ENCODE measurements at places on chromosomes 3 and 15. TPM values are rescaled to one million over a fixed set of nuclear protein-coding genes. Genes with fewer than 3 reads are reported as not detected.

Gene IP6K2
- 119 TPM for polyA plus RNA-seq

GRCh38 chr3:101827211-101828174 lies 21.8 kb upstream of the NFKBIZ start:
- peaks cover 5% of the 10 kb centered on the region for H3K4me1 ChIP-seq
- H3K27me3 ChIP-seq: no peaks in the 10 kb centered on the region
- peak overlapping the region; percentile 82 for H3K27ac ChIP-seq
- no peaks in the 10 kb centered on the region for H3K36me3 ChIP-seq

- no peak for DNase-seq
- no peak overlapping the region for H3K4me3 ChIP-seq
- H3K4me1 ChIP-seq: no peaks in the 10 kb centered on the region
- H3K36me3 ChIP-seq: no peaks in the 10 kb centered on the region
Measured at GRCh38 chr3:160259589-160259988, 34.4 kb downstream of the C3orf80 start.

- no peaks in the 10 kb centered on the region for H3K27me3 ChIP-seq
- no peak overlapping the region for H3K4me3 ChIP-seq
- H3K27ac ChIP-seq: no peak overlapping the region
- no peak for DNase-seq
- H3K36me3 ChIP-seq: no peaks in the 10 kb centered on the region
Measured at GRCh38 chr3:111577798-111578685, 17.1 kb downstream of the ZBED2 start.

DNA sequence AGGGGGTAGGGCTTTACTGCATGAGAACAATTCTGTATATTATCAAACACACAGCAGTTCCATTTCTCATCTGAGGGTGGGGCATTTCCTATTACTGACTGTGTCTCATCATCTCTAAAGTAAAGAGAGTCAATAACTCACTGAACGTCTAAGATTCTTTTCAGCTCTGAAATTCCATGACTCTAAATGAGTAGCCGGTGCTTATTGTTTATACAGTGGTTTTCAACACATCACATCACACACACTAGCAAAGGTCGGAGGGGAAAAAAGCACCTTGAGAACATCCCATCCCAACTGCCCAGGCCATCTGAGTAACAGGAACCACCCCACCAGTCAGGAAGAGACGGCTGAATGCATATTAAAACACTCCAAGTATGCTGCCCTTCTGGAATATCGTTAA lies 196.0 kb downstream of the SUCLG2 start:
- H3K36me3 ChIP-seq: no peaks in the 10 kb centered on the region
- H3K4me3 ChIP-seq: no peak overlapping the region
- no peak overlapping the region for H3K27ac ChIP-seq
- DNase-seq: no peak

DNA sequence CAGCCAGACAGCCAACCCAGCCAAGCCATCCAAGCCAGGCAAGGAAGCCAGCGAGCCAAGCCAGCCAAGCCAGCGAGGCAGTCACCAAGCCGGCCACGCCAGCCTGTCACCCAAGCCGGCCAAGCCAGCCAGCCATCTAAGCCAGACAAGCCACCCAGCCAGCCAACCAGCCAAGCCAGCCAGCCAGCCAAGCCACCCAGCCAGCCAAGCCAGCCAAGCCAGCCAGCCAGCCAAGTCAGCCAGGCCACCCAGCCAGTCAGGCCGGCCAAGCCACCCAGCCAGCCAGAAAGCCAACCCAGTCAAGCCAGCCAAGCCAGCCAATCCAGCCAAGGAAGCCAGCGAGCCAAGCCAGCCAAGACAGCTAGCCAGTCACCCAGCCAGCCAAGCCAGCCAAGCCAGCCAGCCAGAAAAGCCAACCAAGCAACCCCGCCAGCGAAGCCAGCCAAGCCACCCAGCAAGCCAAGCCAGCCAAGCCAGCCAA lies 201.2 kb downstream of the GOLGA6L6 start:
- peak; percentile 43 for DNase-seq
- H3K27me3 ChIP-seq: no peaks in the 10 kb centered on the region
- H3K27ac ChIP-seq: no peak overlapping the region
- no peaks in the 10 kb centered on the region for H3K4me1 ChIP-seq
- no peak overlapping the region for H3K4me3 ChIP-seq

GRCh38 chr3:114214542-114215341 lies 22.6 kb downstream of the ZNF80 start:
- no peak overlapping the region for H3K27ac ChIP-seq
- DNase-seq: no peak
- no peaks in the 10 kb centered on the region for H3K36me3 ChIP-seq

DNA sequence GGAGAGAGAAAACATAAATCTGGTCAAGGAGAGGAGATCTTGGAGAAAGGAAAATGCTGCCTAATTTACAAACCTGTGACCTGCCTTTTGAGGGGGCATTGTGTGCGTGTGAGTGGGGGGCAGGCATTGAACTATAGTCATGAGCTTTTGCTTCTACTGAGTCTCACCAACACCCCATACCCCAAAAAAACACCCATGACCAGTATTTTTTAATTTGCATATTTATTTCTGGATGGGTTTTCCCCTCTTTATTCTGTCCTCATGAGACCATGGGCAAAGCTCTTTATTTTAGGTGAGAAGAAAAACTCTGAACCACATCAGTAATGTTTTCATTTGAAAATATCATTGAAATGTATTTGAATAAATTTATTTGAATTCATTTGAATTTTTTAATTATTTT lies 20.6 kb downstream of the CD80 start:
- H3K27me3 ChIP-seq: no peaks in the 10 kb centered on the region
- no peaks in the 10 kb centered on the region for H3K36me3 ChIP-seq
- no peak for DNase-seq
- H3K27ac ChIP-seq: no peak overlapping the region

DNA sequence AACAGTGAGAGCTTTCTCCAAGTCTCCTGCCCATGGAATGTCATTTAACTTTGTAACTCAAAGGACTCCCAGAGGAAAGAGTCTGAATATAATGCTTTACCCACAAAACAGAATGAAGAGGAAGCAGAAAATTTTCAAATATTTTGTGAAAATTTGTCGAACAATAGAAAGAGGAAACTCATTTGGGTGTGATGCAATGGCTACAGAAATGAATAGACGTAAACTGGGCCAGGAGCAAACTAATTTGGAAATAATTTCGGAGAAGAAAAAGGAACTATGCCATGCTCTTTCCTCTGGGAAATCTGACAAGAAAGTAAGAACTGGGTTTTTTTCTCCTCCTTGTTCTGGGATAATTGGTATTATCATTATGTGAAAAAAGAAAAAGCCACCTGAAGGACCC lies 11.2 kb upstream of the SUMF1 start:
- no peaks in the 10 kb centered on the region for H3K36me3 ChIP-seq
- no peak for DNase-seq
- no peak overlapping the region for H3K27ac ChIP-seq
- H3K4me3 ChIP-seq: no peak overlapping the region

- no peak overlapping the region for H3K4me3 ChIP-seq
- DNase-seq: no peak
- no peaks in the 10 kb centered on the region for H3K36me3 ChIP-seq
- H3K27ac ChIP-seq: no peak overlapping the region
- H3K4me1 ChIP-seq: no peaks in the 10 kb centered on the region
Measured at GRCh38 chr3:41581700-41582099, 380.2 kb downstream of the ULK4 start.

Gene CHRM5
- polyA plus RNA-seq: not detected

Gene PLSCR2
- polyA plus RNA-seq: not detected

Gene TP63
- polyA plus RNA-seq: 0.19 TPM

Gene OIP5
- 0.75 TPM for polyA plus RNA-seq

DNA sequence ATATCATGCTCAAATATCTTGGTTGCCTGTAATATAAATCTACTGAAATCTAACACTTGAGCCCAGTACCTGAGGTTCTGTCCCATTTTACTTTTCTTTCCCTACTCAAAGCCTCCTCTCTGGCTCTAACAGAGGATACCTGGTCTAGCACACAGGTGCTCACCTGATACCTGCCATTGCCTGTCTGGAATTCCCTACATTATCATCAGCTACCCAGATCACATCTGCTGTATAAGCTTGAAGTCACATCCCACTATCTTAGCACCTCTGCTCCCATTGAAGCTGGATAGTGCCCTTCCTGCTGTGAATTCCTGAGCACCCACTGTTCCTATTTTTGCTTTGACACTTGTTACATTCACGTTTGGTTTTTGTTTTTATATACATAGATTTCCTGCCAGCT lies 30.5 kb downstream of the GYG1 start:
- H3K27ac ChIP-seq: no peak overlapping the region
- H3K27me3 ChIP-seq: no peaks in the 10 kb centered on the region
- no peak for DNase-seq
- no peaks in the 10 kb centered on the region for H3K4me1 ChIP-seq

DNA sequence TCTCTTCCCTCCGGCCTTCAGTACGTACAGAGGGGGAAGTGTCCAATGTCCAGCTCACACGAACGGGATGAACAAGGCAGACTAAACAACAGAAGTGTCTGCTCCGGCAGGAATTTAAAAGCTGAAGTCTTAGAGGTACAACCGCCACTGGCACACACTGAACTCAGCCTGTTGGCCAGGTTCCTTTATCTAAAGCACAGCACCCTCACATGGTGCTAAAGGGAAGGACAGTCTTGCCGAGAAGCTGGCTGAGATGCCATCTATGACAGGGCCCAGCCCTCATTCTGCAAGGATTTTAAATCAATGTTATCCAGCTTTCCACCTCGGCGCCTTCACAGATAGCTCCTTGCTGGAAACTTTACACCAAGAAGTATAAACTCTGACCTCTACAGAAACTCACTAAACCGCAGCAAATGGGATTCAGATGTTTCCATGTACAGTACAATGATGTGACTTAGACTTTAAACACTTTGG lies 2.8 kb downstream of the ADAMTS17 start:
- H3K27me3 ChIP-seq: no peaks in the 10 kb centered on the region
- H3K4me1 ChIP-seq: no peaks in the 10 kb centered on the region
- no peak overlapping the region for H3K4me3 ChIP-seq

Gene NOX5
- polyA plus RNA-seq: 1.1 TPM

- H3K4me3 ChIP-seq: no peak overlapping the region
- no peaks in the 10 kb centered on the region for H3K27me3 ChIP-seq
- H3K36me3 ChIP-seq: no peaks in the 10 kb centered on the region
- no peak overlapping the region for H3K27ac ChIP-seq
- no peak for DNase-seq
Measured at GRCh38 chr15:37586976-37587375, 347.5 kb upstream of the TMCO5A start.

Gene CNTN4
- polyA plus RNA-seq: 6.6 TPM

Gene GOLGA8K
- polyA plus RNA-seq: 0.12 TPM

- no peak for DNase-seq
- no peaks in the 10 kb centered on the region for H3K27me3 ChIP-seq
- H3K4me3 ChIP-seq: no peak overlapping the region
- no peaks in the 10 kb centered on the region for H3K4me1 ChIP-seq
- H3K27ac ChIP-seq: no peak overlapping the region
- H3K36me3 ChIP-seq: no peaks in the 10 kb centered on the region
Measured at GRCh38 chr15:36210426-36210825, 369.0 kb upstream of the CDIN1 start.

DNA sequence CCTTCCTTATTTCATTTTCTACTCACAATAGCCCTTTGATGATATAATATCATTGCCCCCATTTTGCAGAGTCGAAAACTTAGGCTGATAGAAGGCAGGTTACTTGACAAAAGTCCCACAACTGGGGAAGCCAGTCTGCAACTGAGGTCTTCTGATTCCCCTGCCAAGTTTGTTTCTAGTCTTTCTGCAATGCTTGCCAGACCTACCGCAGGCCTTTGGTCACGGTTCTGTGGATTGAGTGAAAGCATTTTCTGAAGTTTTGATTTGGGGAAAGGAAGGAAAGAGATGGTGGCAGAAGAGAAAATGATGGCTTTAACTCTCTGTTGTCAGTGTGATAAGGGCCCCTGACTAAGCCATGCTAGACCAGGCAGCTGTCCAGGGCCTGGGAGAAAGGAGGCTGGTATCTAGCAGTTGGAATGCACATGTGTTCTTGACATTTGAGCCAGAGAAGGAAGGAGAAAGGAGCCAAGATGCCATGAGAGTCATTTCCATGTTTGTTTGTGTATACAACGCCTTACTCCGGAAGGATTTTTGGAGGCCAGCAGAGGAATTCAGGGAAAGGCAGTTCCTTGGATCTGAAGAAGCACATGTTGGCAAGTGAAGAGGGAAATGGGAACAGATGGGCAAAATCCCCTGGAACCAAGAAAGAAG lies 29.9 kb downstream of the FAH start:
- H3K27ac ChIP-seq: no peak overlapping the region
- DNase-seq: no peak
- no peak overlapping the region for H3K4me3 ChIP-seq
- H3K36me3 ChIP-seq: no peaks in the 10 kb centered on the region

DNA sequence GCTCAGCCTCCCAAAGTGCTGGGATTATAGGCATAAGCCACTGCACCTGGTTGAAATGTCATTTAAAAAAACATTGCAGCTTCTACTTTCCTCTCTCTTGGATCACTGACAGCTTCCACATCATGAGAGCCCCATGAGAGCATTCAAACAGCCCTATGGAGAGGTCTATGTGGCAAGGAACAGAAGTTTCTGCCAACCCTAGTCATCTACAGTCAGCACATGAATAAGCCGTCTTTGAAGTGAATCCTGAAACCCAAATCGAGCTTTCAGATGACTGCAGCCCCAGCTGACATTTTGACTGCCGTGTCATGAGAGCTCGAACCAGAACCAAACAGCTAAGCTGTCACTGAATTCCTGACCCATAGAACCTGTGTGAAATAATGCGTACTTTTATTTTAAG lies 39.8 kb downstream of the CD200R1L start:
- H3K27me3 ChIP-seq: no peaks in the 10 kb centered on the region
- H3K4me3 ChIP-seq: no peak overlapping the region
- no peak overlapping the region for H3K27ac ChIP-seq
- H3K4me1 ChIP-seq: peaks cover 9% of the 10 kb centered on the region

DNA sequence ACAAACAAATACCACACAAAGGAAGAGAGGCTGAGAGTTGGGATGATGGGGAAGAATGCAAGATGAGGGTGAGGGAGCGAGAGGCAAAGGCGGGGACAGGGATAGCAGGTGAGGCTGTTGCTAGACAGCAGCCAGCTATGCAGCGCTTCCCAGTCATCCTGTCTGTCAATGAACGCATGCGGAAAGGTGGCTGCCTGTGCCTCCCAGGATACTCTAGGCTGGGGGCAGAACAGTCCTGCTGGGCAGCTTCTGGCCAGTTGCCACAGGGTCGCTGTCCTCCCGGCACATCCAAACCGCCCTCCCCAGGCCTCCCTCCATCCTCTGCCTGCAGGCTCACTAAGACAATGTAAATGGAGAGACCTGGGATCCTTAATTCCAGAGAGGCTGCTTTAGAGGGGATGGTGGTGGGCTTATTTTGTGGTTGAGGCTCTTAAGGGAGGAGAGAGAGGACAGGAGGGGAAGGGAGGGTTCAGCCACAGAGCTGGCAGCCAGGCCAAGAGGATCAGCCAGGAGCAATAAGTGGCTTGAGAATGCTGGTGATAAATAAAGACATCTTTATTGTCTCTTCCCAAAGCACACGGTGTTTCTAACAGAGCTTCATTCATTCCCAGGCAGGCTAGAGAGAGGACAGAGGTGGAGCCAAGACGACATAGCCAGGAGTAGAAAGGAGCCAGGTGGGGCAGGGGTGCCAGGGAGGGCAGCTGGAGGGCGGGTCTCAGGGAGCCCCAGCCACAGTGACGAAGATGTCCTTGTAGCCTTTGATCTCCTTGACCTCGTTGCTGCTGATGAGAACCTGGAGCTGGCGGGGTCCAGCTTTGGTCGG lies 9.2 kb upstream of the TGM5 start:
- no peaks in the 10 kb centered on the region for H3K4me1 ChIP-seq
- no peaks in the 10 kb centered on the region for H3K36me3 ChIP-seq
- DNase-seq: no peak

GRCh38 chr3:25594007-25594502 lies 70.7 kb downstream of the TOP2B start:
- no peaks in the 10 kb centered on the region for H3K27me3 ChIP-seq
- H3K27ac ChIP-seq: peak overlapping the region; percentile 14
- no peaks in the 10 kb centered on the region for H3K36me3 ChIP-seq
- H3K4me3 ChIP-seq: no peak overlapping the region
- no peaks in the 10 kb centered on the region for H3K4me1 ChIP-seq
